ENCODE measurements at places on chromosomes 16 and 17.

GRCh38 chr16:17278988-17279387, 191.8 kb downstream of the XYLT1 start:
- DNase-seq, result no peak

- DNase-seq, result no peak
These were observed 1.3 kb downstream of the TOM1L2 start for GRCh38 chr17:17970699-17971430.

DNA sequence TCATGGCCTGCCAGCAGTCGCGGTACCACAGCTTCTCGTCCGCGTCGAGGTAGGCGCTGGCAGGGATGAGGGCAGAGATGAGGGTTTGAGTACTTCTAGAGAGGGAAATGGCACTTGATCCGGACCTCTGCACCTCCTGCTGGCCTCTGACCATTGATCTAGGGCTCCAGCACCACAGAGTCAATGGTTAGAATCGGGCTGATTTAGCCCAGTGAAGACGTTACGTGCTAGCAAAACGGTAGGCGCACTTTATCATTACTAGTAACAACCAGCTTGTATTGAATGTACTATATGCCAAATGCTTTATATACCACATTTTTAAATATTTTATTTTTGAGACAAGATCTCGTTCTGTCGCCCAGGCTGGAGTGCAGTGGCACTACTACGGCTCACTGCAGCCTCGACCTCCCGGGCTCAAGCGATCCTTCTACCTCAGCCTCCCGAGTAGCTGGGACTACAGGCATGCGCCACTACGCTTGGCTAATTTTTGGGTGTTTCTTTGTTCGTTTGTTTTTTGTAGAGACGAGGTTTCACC, 526 bp downstream of the TSNAXIP1 start:
- DNase-seq, result no peak

- DNase-seq, result no peak
These were observed 32.6 kb upstream of the ACSF3 start for GRCh38 chr16:89061086-89061485.

GRCh38 chr17:52148288-52148968, 10.1 kb downstream of the CA10 start:
- no peak for DNase-seq

DNA sequence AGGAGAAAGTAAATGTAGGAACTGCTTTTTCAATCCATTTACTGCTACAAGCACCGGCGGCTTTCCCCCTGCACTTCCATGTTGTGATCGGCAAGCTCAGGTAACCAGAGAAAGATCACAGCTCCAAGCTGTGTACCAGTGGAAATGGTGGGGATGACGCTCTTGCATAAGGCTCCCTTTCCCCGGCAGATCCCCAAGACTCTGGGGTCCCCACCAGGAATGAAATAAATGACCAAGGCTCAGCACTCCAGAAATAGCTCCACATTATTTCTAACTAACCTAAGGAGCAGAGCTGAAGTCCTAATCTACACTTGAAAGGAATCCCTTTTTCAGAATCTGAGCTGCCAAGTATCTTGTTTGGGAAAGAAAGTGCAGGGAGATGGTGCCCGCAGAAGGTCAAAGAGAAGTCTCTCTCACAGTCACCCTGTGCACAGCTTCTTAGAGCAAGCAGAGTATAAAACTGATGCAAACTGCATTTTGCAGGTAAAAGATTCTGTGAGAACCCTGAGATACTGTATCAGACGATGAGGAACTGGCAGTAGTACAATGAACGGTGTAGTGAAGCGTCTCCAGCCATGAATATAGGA, 11.1 kb downstream of the GRB2 start:
- no peak for DNase-seq

- DNase-seq, result peak; percentile 94
These were observed 112.4 kb downstream of the SPECC1 start for GRCh38 chr17:20121359-20122253.

DNA sequence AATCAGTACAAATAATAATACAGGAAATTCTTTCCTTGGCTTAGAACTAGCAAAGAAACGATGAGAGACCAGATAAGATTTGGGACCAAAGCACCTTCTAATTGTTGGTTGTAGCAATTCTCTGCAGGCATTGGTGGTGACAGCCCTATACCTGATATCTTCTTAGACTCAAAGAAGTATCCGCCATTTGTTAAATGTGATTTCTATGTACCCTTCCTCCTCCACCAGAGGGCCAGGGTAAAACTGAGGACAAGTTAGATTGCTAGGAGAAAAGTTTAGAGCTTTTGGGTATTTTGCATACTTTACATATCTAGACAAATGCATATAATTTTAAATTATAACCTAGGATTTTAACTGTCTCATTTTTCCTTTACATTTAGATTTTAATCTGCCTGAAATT, 304.3 kb downstream of the HS3ST4 start:
- no peak for DNase-seq

- no peak for DNase-seq
These were observed 319.3 kb downstream of the RBFOX1 start for GRCh38 chr16:7651803-7652570.

GRCh38 chr17:17204041-17204591, 2.0 kb downstream of the PLD6 start:
- DNase-seq, result peak; percentile 83

GRCh38 chr16:70511833-70512232, 11.5 kb downstream of the COG4 start:
- DNase-seq, result no peak

GRCh38 chr17:77288115-77288619, 147.4 kb downstream of the SEC14L1 start:
- DNase-seq, result no peak

GRCh38 chr17:13510062-13510461, 91.7 kb downstream of the HS3ST3A1 start:
- no peak for DNase-seq

DNA sequence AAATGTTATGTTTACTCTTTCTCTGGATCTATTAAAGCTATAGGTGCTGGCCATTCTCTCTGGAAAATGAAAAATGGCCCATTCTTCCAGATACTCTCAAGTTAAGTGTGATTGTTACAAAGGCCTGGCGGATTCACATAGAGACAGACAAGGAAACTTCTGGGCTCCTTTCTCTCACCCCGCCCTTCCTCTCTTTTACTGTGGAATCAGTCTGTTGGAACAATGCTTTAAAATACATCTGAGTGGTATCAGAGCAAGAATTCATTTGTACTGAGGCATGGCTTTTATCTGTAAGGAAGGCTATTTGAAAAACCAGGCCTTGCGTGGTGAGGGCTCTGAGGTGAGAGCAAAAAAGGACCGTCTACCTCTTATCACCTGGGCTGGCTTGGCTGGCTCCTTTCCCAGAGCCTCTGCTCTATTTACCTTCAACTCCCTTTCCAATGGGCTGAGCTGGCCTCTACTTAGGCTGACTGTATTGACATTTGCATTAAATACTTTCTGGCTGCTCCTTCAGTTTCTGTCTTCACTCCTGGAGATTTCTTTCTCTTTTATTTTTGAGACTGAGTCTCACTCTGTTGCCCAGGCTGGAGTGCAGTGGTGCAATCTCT, 274.0 kb downstream of the PHKB start:
- DNase-seq, result no peak

GRCh38 chr16:63618896-63619485, 1502.9 kb downstream of the CDH11 start:
- DNase-seq, result no peak

DNA sequence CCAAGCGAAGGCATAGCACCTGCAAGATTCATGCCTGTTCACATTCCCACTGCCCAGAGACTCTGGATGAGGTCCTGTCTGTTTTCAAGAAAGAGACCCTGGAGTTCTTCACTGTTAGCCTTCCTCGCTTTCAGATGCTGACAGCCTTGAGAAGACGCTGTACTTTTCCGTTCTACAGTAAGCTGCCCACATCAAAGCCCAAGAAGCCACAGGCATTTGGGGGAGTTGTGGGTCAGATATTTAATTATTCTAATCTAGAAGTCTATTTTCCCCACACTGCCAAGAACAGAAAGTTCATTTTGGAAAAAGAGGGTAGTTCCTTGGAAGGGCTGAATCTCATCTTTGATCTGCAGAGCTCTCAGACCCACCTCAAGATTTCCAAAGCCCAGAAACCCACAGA, 127.9 kb downstream of the AXIN2 start:
- no peak for DNase-seq

DNA sequence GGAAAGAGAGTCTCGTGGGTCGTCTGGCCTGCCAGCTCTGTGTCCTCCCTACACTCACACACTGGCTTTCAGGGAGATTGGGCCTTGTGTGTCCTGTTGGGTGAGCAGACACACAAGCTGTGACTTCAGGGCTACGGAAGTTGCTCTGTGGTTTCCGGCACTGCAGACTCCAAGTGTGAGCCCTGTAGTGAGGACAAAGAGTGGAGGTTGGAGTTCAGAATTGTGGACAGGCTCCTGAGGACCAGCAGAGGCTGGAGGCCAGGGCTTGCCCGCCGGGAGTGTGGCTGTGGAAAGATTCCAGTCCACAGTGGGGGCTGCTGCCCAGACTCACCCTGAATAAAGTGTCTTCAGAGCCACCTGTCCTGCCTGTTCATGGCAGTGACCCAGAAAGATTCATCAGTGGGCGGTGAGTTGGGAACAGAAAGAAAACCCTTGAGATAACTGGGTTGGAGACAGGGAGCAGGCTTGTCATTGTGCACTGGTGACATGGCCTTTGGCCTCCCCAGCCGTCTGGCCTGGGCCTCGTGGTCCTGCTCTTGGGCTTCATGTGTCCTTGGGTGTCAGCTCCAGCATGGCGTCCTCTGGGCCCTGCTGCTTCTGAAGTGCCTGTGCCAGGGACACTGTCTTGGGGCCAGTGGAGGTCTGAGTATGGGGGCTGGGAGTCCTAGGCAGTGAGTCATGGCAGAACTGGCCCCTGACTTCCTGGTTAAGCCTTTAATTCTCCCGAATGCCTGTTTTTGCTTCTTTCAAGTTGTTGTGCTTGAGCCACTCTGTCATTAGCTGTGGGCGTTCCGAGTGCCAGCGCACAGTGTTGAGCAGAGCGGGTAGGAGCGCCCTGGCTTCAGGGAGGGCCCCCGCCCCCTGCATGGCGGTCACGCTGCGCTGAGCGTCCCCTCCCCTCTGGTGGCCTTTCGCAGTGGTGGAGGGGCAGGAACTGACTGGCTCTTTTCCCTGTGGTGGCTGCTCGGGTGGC, 19.9 kb upstream of the ZNF750 start:
- no peak for DNase-seq

DNA sequence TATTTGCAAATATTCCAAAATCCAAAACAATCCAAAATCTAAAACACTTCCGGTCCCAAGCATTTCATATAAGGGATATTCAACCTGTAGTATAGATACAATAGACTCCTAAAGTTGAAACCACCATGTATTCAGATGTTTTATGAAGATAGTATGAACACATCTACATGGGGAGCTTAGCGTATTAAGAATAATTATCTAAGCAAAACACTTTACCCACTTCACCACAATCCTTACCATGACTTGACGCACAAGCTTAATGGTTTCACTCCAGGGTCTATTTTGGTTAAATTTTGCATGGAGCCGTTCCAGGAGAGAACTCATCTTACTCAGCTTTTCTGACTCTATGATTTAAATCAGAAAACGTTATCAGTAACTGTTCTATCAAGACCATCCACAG, 3.5 kb downstream of the MED1 start:
- no peak for DNase-seq

- DNase-seq, result no peak
These were observed 3.6 kb downstream of the PRCD start for GRCh38 chr17:76543482-76543825.

DNA sequence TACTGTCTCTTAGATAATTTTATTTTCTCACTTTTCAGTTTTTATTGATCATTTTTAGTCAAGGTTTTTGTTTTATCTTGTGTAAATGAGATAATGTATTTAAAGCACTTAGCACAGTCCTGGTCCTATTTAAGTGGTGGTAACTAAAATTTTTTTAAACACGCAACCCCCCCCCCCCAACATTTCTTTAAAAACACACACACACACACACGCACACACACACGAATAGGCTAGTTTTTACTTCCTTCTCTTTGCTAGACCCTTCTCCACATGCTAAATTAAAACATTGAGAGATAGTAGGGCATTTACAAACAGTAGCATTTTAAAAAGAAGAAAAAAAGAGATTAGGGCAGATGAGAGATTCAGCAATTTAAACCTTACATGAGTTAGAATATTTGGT, 5.0 kb downstream of the NFATC3 start:
- no peak for DNase-seq

DNA sequence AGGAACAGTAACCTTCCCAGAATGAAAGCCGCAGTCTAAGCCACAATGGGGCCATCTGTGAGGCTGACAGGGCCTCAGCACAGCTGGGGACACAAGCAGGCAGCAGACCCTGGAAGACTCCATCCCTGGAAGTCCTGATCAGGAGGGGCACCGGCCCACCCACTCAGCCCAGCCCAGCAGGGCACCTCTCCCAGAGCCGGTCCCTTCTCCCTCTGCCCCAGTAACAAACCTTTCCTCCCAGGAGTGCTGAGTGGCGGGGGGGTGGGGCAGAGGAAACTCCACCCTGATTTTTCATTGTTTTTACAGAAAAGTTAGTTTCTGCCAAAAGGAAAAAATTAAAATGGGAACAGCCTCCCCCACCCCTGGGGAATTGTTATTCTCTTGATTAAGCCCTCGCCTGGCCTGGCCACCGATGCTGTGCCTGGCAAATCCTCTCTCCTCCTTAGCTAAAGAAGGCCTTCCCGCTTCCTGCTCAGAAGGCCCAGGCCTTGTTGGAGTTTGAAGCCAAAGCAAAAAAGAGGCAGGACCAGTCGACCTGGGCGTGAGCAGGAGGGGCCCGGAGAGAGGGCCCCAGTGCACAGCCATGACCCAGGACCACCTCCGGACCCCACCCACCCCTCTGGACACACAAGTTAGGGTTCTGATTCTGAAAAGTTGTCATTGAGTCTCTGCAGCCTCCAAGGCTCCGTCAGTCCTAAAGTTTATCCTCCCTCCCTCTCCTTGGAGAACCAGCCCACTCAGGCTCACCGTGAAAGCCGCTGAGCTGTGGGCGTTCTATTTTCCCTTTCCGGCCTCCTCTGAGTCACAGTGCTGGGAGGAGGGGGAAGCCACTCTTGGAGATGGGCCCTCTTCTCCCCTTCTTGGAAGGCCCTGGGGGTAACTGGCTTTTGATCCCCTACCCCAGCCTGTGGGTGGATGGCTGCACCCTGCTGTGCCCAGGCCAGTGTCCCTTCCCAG, 128.4 kb upstream of the TNRC6C start:
- no peak for DNase-seq

DNA sequence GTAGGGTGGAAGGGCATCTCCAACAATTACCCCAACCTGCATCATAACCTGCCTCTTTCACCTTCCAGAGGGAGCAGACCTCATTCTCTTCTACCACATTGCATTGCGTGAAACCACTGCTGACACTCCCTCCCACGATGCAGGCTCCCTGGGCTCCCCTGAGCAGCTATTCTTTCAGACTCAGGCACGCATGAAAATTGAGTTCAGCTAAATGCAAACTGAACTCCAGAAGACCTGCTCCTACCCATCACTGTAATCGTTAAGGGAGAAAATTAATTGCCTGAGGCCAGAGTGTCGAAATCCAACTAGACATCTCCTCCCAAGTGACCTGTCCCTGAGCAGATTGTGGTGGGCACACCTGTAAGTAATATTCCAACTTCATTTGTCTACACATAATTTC, 186.0 kb downstream of the GRIN2A start:
- no peak for DNase-seq

All from pons (tissue), 1 donor.